Mucosa of gallbladder (tissue), 1 donor: ENCODE measurements at places on chromosomes 7 and 10. TPM values are rescaled to one million over a fixed set of nuclear protein-coding genes. Genes with fewer than 3 reads are reported as not detected.

The CYP2W1 gene
- total RNA-seq, result 0.46 TPM

The ZNF398 gene
- 15.3 TPM for total RNA-seq

The GPR85 gene
- total RNA-seq, result 0.69 TPM

The KLF14 gene
- total RNA-seq, result not detected

The SYT15B gene
- 0.23 TPM for total RNA-seq

The IGFBP3 gene
- 67.4 TPM for total RNA-seq

The HYAL4 gene
- total RNA-seq, result not detected

The GUSB gene
- total RNA-seq, result 73.2 TPM

The PI4K2A gene
- 22.3 TPM for total RNA-seq

The OPN1SW gene
- total RNA-seq, result not detected

The MEST gene
- total RNA-seq, result 18.6 TPM

The ERVW-1 gene
- total RNA-seq, result not detected

The CYP3A5 gene
- 223 TPM for total RNA-seq

The BAIAP2L1 gene
- total RNA-seq, result 55.8 TPM

The GOLGA7B gene
- total RNA-seq, result 3.3 TPM

The BLNK gene
- 43.9 TPM for total RNA-seq

The KCNIP2 gene
- 2.5 TPM for total RNA-seq

The DNAH11 gene
- total RNA-seq, result 0.12 TPM

The GRID2IP gene
- 0.86 TPM for total RNA-seq

The UCMA gene
- total RNA-seq, result not detected

The SORCS1 gene
- total RNA-seq, result 3.1 TPM

The MUC12 gene
- total RNA-seq, result 0.72 TPM

The SIRT1 gene
- 19.5 TPM for total RNA-seq

The CLRN3 gene
- 40.8 TPM for total RNA-seq

The LRRC18 gene
- total RNA-seq, result 0.20 TPM

The FAM241B gene
- 4.0 TPM for total RNA-seq

The PNLIPRP2 gene
- 1.2 TPM for total RNA-seq

The OR9A2 gene
- not detected for total RNA-seq

The ANK3 gene
- total RNA-seq, result 169 TPM

The COL1A2 gene
- total RNA-seq, result 478 TPM

The MBL2 gene
- 0.12 TPM for total RNA-seq

The CALCR gene
- total RNA-seq, result 0.17 TPM

The MYL10 gene
- total RNA-seq, result not detected

The CH25H gene
- 4.0 TPM for total RNA-seq

The SEMA4G gene
- 55.1 TPM for total RNA-seq

The LRRC17 gene
- 10.6 TPM for total RNA-seq

The AMPH gene
- total RNA-seq, result 4.9 TPM

The STYXL1 gene
- total RNA-seq, result 28.4 TPM

The SHH gene
- 134 TPM for total RNA-seq

The ELAPOR2 gene
- total RNA-seq, result 10.9 TPM

The WNT16 gene
- total RNA-seq, result 0.17 TPM

The RABGEF1 gene
- total RNA-seq, result 23.2 TPM

The OR2F2 gene
- total RNA-seq, result not detected

The OR2A5 gene
- total RNA-seq, result not detected

The CCSER2 gene
- 54.5 TPM for total RNA-seq
